ENCODE measurements at places on chromosomes 7 and 10. TPM values are rescaled to one million over a fixed set of nuclear protein-coding genes. Genes with fewer than 3 reads are reported as not detected.

DNA sequence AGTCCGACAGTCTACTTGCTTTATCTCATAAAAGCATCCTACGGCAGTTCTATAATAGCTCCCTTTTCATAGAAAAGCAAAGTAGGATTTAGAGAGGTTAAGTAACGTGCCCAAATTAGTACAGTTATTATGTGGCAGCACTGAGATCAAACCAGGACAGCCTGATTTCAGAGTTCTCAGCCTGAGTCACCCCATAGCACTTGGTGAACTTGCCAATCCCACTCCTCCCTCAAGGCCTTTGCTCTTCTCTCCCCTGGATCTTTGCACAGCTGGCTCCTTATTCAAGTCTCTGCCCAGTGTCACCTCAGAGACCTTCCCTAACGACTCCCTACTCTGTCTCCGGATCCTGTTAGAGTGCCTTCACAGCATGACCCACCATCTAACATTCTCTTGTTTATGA, 438.0 kb upstream of the NFE2L3 start:
- DNase-seq = no peak

DNA sequence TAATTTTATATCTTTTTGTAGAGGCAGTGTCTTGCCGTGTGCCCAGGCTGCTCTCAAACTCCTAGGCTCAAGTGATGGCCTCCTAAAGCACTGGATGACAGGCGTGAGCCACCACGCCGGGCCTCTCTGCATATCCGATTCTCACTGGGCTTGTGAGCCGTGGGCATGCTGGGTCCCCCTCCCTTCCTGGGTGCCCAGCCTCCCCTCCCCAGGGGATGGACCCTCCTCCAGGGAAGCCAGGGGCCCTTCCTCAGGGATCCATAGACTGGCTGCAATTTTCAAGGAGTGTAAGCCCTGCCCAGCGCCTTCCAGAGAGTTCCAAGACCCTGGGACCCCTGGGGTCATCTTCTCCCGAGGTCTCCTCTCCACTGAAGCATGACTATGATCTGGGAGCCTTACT, 23.7 kb upstream of the ELFN1 start:
- no peak for DNase-seq

GRCh38 chr10:17548770-17549169, 68.4 kb downstream of the HACD1 start:
- no peak for DNase-seq

The MRPL32 gene
- total RNA-seq = 58.5 TPM

The DGKB gene
- 0.29 TPM for total RNA-seq

The CCAR1 gene
- 66.8 TPM for total RNA-seq

- DNase-seq = no peak
Observed at GRCh38 chr10:90352288-90352687, 505.6 kb downstream of the HTR7 start.

DNA sequence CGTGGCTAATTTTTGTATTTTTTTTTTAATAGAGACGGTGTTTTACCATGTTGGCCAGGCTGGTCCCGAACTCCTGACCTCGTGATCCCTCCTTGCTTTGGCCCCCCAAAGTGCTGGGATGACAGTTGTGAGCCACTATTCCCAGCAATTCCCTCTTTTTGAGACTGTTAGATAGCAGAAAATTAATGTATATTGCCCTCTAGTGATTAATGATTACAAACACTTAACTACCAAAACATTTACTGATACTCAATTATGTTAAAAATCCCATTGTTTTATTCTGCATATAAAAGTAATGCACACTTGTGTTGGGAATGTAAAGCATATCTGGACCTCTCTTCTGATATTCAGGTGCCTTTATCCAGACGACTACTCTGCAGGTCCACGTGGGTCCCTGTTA, 41.2 kb upstream of the COBL start:
- no peak for DNase-seq

The CCDC172 gene
- not detected for total RNA-seq

DNA sequence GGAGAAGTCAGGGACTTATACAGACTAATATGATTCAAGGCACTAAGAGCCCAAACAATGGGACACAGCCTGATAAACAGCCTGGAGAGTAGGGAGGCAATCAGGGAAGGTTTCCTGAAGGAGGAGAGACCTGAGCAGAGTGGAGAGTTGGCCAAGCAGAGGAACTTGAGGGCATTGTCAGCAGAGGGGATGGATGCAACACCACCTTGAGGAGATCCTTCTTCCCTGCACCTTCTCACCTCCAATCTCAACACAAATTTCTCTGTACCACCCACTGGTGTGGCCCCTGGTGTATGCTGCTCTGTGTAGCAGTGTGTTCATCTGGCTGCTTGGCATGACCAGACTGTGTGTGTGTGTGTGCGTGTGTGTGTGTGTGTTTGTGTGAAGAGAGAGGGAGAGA, 146.2 kb downstream of the WDR11 start:
- DNase-seq = no peak

DNA sequence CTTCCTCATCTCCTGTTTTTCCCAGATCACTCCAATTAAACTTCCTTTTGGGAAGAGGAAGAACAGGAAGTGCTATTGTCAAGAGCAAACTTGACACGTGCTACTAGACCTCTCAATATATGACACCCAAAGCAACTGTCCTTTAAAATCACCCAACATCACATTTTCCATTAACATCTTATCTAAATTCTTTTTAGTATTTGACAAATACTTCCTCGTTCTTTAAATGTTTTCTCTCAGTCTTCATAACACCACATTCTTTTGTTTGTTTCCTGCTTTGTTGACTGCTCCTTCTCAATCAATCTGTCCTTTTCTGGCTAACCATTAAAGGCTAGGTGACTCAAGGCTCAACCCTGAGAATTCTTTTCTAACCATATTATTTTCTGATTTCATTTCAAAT, 7.1 kb upstream of the TFPI2 start:
- no peak for DNase-seq

GRCh38 chr7:29443552-29443951, 120.1 kb upstream of the PRR15 start:
- DNase-seq = no peak

DNA sequence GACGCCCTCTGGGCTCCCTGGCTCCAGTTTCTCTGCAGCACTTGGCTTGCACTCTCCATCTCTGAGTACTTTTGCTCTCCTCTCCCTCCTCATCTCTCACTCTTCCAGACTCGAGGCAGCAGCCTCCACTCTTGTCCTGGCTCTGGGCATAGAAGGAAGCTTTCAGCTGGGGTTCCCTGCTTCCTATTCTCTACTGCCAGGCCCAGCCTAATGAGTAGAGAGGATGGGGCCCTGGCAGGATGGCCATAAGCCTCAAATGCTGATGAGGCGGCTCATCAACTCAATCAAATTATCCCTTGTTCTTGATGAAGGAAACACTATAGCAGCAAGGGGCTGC, 55.8 kb downstream of the NEURL1 start:
- no peak for DNase-seq

DNA sequence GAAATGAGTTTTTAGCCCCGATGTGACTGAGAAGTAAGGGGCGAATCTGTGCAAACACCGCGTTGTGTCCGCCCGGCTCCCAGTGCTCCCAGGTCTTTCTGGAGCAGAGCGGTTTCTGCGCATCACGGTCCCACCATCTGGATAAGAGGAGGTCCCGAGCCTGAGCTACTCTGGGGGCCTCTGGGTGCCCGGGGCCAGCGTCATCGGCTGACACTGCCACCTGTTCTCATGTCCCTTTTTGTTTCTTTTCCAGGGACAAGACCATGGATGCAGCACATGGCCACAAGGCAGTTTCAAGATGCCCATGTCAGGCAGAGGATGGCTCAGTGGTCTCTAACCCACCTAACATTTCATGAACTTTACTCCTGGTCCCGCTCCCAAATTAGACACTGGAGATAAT, 24.9 kb downstream of the KLF6 start:
- no peak for DNase-seq

DNA sequence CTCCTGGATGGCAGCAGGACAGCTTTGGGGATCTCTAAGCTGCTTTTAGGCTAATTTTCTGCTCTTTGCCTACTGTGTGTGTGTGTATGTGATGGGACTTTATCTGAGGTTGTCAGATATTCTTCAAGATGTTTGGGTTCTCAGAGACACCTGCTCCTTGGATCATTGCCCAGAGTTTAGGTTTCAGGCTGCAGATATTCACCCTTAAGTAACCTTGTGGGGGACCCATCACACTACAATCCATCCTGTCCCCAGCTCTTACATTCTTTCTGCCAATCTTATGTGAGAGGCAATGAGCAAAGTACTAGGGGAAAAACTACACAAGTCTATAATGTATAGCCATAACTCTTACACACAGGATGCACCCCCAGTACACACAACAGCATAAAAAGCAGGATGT, 263.0 kb upstream of the ZWINT start:
- DNase-seq = no peak

The CALML5 gene
- total RNA-seq = not detected

The PIP gene
- total RNA-seq = not detected

- no peak for DNase-seq
Observed at GRCh38 chr10:15068802-15069201, 19.8 kb downstream of the ACBD7 start.

DNA sequence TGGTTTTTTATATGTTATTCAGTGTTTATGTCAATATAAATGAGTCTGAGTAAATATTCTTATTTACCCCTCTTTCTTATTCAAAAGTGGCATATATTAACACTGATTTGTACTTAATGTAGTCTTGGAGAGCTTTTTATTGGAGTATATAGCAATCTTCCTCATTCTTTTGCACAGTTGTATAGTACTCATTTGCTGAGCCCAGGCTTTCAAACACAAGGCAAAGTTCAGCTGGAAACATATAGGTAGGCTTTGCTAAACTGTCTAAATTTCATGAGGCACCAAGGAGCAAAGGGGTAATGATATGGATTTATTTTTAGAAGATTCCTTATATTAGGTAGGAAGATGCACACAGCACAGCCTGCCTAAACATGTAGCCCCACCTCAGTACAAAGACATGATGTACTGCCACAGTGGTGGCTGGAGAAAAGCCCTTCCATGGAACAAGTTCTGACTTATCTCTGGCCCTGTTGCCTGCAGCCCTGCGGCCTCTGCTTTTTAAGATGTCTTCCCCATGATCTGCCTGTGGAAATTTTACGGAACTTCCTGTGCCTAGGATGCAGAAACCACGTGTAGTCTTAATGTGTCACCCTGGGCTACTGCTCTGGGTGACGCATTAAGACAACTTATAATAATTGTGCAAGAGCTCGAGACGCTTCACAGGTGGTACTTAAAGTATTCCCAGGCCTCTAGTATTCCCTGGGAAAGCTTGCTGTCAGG, 9.6 kb upstream of the PDCD4 start:
- no peak for DNase-seq

- no peak for DNase-seq
Observed at GRCh38 chr7:116950889-116951351, 2.4 kb upstream of the ST7 start.

DNA sequence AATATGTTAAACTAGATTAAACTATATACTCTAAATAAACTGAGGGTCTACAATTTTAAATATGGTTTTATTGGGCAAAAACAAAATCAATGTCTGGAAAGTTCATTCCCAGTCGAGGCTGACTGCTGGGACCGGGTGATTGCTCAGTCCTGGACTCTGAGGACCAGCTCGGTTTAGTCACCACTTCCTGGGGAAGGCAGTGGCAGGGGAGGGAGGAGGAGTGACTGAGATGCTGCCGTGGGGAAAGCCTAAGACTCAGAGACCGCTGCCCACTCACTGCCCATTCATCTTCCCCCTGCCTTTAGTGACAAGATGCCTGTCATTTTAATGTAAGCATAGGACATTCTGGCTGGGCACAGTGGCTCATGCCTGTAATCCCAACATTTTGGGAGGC, 29.0 kb downstream of the ATOH7 start:
- no peak for DNase-seq

DNA sequence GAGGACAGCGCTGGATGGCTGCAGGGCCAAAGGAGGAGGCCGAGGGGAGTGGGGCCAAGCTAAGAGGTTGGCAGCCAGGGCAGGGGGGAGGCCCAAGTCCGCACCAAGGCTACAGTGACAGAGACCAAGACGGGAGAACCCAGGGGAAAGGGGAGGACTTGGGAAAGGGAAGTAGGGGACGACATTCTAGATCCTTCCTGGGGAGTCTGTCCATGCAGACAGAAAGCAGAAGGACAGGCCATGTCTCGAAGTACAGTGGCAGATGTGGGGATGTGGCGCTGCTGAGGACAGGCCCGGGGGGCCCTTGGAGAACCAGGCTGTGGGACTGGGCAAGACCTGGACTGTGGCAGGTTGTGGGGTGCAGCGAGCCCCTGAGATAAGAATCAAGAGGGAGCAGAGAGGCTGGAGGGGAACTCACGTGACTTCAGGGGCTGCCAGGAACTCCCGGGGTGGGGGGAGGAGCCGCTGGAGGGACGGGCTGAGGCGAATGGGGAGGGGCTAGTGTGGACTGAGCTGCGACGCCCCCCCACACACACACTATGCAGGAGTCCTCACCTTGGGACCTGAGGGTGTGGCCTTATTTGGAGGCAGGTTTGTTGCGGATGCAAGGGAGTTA, 68.5 kb upstream of the TNRC18 start:
- DNase-seq = no peak

DNA sequence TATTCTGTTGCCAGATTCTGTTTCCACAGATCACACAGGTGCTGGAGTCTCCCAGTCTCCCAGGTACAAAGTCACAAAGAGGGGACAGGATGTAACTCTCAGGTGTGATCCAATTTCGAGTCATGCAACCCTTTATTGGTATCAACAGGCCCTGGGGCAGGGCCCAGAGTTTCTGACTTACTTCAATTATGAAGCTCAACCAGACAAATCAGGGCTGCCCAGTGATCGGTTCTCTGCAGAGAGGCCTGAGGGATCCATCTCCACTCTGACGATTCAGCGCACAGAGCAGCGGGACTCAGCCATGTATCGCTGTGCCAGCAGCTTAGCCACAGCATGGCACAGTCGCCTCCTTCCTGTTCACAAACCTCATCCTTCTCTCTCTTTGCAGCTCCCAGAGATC, 237.5 kb upstream of the PRSS1 start:
- no peak for DNase-seq

The SLC39A12 gene
- not detected for total RNA-seq

DNA sequence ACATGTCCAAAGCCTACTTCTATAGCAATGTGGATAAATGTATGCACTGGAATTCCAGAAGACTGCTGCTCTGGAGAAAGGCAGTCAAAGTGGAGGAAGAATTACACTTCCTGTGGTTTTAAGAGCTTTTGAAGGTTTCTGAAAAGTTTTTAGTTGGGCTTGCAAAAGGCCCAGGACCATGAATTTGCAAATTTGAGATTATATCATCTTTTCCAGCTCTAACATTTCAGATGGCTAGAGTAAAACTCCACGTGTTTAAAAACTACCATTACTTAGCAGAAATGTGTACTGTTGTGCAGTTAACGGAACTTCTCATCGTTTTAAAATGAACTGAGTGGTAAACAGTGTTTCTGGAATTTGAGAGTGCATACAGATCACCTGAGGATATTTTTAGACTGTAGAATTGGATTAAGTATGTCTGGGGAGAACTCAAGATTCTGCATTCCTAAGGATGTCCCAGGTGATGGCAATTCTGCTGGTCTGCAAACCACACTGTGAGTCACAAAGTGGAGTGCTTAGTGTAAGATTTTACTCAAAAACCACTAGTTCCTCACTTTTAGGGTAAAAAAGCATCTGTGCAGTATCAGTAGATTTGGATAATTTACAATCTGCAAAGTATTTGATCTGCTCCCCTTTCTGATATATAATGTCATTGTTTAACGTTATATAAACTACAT, 32.9 kb upstream of the CCDC71L start:
- DNase-seq = no peak

GRCh38 chr7:64875658-64876406, 27.2 kb upstream of the ZNF273 start:
- DNase-seq = no peak

- no peak for DNase-seq
Observed at GRCh38 chr10:99533496-99534449, 1.0 kb downstream of the NKX2-3 start.

The LRRC17 gene
- 71.4 TPM for total RNA-seq

The NPTX2 gene
- total RNA-seq = 32.0 TPM

The CRYGN gene
- total RNA-seq = not detected

- DNase-seq = no peak
Observed at GRCh38 chr7:47720141-47720906, 138.4 kb upstream of the TNS3 start.

Data from glomerular endothelial cell (primary cell).